ENCODE measurements at places on chromosomes 6 and 20.

GRCh38 chr6:138844192-138844591 is 48.3 kb downstream of the ECT2L start:
- no peak for DNase-seq

- DNase-seq = no peak
Observed at GRCh38 chr20:59007665-59008511, 834 bp upstream of the CTSZ start.

DNA sequence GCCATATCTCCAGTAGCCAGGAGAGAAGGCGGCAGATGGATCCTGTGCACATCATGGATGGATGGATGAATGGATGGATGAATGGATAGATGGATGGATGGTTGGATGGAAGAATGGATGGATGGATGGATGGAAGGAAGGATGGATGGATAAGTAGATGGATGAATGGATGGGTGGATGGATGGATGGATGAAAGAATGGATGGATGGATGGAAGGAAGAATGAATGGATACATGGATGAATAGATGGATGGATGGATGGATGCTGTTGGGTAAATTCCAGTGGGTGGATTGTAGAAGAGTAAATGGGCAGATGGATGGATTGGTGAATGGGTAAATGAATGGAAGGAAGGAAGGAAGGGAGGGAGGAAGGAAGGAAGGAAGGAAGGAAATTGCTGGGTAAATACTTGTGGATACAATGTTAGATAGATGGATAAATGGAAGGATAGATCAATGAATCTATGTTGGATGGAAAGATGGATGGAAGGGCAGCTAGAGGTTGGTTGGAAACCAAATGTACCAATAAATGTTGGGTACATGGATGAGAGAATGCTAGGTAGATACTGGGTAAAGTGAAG is 19.5 kb downstream of the PTGIS start:
- no peak for DNase-seq

DNA sequence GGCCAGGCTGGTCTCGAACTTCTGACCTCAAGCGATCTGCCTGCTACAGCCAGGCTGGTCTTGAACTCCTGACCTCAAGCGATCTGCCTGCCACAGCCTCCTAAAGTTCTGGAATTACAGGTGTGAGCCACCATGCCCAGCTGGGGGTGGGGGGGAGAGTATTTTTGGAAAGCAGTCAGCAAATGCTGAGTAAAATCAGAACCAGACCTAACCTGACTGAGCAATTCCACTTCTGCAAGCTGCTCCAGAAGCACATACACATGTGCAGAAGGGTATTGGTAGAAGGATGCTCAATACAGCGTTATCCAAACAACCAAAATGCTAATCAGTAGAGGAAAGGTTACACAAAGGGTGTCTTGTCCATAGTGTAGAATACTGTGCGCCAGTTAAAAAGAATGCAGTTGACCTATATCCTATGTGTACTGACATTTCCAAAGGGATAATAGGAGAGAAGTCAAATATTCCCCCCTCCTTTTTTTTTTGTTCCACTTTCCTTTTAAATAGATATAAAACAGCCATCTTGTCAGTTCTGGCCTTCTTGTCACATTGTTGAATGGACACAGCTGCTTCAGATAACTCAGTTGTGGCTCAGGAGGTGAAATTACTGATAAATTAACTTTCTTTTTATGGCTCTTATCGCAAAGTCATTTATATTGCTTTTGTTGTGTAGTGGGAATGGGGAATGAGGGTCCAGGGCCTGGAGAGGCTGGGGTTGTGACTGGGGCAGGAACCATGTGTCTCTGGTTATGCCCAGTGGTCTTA is 74.6 kb downstream of the DTD1 start:
- DNase-seq = no peak

DNA sequence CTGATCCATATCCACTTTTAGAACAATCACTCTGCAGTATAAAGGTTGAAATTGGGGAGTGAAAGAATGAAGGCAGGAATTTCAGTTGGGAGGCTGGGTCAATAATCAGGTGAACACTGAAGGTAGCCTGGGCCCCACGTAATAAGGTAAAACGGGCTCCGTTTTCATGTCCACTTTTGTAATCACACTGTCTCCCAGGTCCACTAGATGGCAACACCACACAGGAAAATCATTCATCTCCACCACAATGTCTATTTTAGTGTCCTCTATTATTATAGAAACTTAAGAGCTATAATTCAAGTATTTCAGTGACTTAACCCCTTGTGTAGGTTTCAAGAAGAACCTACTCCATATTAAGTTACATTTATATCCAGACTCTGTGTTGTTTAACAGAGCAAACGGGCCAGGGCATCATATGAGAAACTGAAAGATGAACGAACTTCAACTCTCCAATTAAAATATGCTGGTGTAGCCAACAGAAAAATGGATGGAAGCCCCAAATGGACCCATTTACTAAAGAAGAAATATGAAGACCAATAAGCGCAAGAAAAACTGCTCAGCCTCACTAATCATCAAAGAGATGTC is 45.9 kb upstream of the MC3R start:
- no peak for DNase-seq
